ENCODE measurements at places on chromosomes 3 and 15.

DNA sequence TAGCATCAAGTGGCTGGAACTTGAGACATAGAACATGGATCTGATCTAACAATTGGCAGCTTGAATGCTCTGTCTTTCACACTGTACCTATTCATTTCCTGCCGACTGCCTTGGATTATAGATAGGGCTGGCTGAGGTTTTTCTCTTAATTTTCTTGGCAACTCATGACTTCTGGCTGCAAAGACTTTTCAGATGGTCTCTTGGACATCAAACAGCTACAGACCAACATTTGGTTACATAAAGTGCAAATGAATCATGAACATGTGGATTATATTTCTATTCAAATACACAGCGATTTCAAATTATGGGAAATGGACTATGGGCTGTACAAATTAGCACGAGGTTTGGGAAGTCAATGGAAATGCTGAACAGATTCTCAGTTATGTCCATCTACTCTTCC lies 26.2 kb upstream of the IL16 start:
- DNase-seq = no peak

DNA sequence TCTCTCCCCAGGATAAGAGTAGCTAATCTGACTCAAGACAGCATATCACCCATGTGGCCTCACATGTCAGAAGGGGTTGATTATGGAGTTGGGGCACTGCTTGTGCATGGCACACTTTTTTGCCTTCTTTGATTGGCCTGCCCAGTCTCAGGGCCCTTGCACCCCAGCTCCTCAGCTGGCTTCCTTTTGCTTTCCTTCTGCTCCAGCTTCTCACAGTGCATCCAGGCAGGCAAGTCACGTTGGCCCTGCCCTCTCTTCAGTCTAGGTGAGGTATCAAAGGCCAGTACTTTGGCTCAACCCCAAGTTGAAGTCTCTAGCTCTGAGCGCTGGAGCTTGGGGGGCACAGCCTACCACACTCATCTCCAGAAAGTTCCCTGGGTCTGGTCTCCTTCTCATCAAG lies 42.2 kb downstream of the NGRN start:
- no peak for DNase-seq

DNA sequence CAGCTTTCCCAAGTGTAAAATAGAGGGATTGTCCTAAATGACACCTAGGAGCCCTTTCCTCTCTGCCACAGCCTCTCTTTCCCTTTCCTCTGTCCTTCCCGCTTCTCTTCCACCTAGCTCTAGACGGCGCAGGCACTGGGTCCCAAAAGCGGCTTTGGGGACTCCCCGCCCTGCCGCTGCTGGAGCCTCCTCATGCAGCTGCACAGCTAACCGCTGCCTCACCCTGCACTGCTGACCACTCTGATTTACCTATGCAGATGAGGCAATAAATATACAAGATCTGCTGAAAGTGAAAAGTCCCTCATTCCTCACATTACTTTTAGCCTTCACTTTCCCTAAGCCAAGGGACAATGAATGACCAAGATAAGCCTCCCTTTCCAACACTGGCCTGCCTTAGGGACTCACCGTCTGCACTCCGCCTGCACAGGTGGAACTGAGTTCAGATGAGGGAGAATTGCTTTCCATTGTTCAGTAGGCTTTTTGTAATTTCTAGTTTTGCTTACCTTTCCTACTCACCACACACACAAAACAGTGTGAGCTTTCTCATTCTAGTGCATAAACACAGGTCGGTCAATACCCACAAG lies 197.5 kb upstream of the BCL6 start:
- DNase-seq = no peak

DNA sequence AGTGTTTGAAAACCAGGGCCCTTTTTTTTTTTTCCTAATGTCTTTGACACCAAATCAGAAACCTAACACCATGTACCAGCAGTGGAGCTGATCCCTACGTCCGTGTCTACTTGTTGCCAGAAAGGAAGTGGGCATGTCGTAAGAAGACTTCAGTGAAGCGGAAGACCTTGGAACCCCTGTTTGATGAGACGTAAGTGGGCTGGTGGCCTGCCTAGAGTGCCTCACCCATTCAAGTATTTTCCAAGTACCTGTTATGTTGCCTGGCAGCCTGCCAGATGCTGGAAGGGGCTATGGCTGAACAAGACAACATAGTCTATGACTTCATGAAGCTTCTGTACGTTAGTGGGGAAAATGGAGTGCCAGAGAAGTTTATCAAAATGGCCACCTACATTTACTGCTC lies 39.7 kb downstream of the ESYT3 start:
- DNase-seq = no peak

- DNase-seq = no peak
Measured at GRCh38 chr15:36278219-36278618, 301.2 kb upstream of the CDIN1 start.

GRCh38 chr15:76495487-76495886 lies 158.9 kb downstream of the ISL2 start:
- no peak for DNase-seq

GRCh38 chr15:65920121-65920520 lies 50.8 kb downstream of the RAB11A start:
- DNase-seq = no peak

- no peak for DNase-seq
Measured at GRCh38 chr3:158134363-158134762, 24.5 kb downstream of the RSRC1 start.

DNA sequence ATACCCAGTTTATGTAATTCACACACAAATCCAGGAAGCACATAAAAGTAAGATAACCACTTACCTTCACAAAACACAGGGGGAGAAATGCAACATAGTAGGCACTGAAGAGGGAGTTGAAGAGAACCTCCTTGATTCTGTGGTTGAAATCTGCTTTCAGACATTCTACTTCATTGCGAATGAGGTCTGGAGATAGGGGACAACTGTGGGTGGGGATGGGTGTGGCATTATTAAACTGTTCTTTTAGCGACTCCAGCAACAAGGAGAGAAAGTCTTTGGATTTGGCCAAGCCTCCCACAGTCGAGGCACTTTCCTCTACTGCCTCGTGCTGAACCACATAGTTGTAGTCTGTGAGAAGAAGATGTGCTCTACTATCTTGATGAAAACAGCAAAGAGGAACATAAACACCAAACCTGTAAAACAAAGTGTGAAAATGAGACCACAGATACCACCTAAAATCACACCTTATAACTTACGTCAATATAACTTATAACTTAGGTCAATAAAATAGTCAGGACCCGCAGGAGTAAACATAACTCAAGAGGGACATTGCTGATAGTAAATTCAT lies 25.6 kb downstream of the TMEM39A start:
- no peak for DNase-seq

DNA sequence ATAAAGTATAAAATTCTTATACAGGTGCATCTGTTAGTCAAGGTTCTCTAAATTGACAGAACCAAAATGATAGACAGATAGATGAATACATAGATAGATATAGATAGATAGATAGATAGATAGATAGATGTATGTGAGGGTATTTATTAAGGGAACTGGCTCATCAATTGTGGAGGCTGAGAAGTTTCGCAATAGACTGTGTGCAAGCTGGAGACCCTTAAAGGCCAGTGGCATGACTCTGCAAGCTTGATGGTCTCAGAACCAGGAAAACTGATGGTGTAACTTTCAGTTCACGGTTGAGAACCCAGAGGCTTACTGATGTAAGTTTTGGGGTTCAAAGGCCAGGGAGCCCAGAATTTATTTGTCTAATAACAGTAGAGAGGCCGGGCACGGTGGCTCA lies 1123.7 kb upstream of the CADM2 start:
- no peak for DNase-seq

DNA sequence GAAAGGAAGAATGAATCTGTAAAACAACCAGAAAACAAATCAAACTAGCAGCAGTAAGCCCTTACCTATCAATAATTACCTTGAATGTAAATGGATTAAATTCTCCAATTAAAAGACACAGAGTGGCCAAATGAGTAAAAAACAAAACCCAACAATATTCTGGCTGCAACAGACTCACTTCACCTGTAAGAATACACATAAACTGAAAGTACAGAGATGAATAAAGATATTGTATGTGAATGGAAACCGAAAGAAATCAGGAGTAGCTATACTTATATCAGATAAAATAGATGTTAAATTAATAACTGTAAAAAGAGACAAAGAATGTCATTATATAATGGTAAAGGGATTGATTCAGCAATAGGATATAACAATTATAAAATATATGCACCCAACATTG lies 514.5 kb upstream of the DPPA4 start:
- DNase-seq = no peak

- DNase-seq = no peak
Measured at GRCh38 chr3:171806200-171807128, 3.8 kb downstream of the PLD1 start.

DNA sequence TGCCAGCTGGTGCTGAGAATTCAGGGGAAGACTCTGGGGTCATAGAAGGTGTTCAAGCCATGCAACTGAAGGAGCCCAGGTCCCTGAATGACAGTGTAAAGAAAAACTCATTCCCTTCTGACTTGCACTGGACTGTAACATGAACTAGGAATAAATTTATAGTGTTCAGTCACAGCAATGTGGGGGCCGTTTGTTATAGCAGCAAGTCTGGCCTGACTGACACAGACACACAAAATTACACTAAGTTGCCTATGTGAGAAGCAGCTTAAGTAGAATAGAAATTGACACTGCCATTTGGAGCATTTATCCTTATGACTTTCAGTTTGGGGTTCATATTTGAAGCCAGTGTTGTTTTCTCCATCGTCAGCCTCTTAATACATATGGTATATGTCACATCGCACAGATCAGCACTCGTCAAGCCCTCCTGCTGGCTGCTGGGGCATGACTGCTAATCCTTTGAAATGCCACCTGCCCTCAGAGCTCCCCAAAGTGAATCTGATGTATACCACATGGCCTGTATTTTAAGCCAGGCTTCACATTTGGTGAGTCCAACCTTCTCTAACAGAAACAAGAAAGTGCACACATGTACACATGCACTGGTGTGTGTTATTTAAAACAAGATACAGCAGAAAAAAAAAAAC lies 17.1 kb upstream of the HEG1 start:
- no peak for DNase-seq
